HS-27A (cell line): ENCODE measurements at places on chromosomes 5 and 9.

DNA sequence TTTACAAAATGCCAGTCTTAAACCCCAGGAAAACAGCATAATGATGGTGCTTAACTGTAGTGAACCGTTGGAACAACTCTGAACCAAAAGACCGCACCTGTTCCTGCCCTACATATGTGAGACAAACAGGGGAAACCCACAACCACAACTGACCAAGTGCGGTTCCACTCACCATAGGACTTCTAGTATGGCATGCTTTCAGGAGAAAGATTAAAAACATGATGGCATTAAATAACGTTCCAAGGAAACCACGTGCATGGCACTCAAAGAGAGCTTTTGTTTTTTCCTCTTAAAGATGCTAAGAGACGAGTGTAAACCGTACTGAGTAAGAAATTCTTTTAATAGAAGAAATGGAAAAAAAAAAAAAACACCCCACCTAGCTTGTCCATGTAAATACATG is 119.8 kb downstream of the SSBP2 start:
- DNase-seq = no peak

DNA sequence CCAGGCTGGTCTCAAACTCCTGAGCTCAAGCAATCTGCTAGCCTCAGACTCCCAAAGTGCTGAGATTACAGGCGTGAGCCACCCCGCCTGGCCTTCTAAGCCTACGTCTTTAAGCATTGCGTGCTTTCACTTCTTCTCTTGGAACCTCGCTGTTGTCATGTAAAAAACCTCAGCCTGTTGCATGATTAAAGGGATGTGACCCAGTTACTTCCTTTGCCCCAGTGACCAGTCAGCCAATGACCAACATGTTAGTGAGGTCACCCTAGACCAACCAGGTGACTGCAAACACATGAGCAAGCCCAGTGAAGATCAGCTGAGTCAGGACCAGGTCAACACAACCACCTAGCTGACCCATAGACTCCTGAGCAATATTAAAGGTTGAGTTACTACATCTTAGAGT is 10.5 kb downstream of the KIF4B start:
- no peak for DNase-seq

DNA sequence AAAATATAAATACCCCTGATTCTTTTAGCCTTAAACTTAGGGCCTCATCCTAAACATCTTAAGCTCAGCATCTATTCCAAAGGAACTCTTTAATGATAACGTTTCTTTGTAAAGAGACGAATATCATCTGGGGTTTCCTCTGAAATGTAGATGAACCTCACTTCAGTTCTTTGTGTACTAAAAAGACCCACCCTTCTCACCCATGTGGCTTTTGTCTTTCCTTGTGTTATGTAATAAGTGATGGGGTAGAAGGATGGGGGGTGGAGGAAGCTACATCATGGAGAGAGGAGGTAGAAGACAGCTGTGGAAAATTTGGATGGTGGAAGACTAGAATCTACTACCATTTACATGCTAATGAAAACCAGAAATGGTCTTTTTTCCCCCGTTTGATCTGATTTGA is 111.0 kb downstream of the NDUFS4 start:
- no peak for DNase-seq

GRCh38 chr5:116759860-116760640 is 185.4 kb upstream of the SEMA6A start:
- no peak for DNase-seq

- no peak for DNase-seq
Observed at GRCh38 chr9:135275571-135276289, 188.3 kb downstream of the OLFM1 start.

- no peak for DNase-seq
Observed at GRCh38 chr5:179198825-179199224, 138.7 kb downstream of the ZNF354C start.

DNA sequence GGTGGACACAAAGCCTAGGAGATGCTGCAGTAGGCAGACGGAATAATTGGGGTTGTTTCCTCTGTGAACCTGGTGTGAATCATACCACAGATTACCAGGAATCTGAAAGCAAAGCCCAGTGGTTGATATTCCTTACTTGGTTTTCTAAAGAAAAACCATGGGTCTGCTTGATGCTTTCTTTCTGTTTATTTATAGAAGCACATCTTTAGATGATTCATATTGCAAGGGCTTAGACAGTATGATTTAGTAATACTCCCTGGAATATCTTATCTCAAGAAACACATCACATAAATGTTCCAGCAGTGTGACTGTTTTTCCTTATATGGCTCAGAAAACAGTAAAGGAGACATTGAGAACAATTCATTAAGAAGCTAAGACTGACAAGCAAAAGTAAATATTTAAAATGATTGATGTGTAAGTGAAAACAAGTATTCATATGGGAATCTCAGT is 623.3 kb downstream of the RAB3C start:
- DNase-seq = no peak

DNA sequence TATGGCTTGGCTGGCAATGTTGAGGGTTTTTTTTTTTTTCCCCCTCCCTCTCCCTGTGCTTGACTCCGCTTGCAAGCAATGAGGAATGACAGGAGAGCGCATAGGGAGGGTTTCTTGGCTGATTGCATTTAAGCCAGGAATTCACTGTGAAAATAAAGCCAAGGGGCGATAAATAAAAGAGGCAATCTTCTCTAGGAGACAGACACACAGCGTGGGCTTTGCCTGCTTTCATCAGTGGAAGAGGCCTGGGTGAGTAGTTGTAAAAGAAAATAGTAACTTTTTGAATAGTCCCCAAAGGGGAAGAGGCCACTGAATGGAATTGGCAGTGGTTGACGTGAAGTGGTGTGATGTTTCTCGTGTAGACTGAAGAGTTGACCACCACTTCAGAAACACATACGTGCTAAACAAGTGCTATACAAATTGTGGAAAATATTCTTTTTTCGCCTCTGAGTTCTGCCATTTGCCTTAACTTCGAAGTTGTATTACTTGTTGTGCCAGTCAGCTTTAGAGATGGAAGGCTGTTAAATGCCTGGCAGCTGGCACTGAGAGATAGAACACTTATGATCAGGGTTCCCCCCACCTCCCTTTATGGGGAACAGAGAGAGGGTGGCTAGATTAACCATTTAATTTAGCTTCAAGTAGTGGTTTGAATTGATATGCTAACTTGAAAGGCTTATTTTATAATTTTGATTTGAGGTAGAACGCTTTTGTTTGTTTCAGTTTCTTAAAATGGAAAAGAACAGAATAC is 3.0 kb downstream of the ZSWIM6 start:
- DNase-seq = no peak

- no peak for DNase-seq
Observed at GRCh38 chr5:68251386-68251785, 35.8 kb downstream of the PIK3R1 start.

DNA sequence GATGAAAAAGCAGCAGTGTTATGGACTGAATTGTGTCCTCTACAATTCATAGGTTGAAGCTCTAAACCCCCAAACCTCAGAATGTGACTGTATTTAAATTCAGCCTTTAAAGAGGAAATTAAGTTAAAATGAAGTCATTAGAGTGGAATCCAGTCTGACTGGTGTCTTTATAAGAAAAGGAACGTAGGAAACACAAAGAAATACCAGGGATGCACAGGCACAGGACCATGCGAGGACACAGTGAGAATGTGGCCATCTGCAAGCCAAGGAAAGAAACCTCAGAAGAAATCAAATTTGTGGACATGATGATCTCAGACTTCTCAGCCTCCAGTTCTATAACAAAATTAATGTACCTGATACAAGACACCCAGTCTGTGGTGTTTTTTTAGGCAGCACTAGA is 971.2 kb upstream of the CDH9 start:
- DNase-seq = no peak

DNA sequence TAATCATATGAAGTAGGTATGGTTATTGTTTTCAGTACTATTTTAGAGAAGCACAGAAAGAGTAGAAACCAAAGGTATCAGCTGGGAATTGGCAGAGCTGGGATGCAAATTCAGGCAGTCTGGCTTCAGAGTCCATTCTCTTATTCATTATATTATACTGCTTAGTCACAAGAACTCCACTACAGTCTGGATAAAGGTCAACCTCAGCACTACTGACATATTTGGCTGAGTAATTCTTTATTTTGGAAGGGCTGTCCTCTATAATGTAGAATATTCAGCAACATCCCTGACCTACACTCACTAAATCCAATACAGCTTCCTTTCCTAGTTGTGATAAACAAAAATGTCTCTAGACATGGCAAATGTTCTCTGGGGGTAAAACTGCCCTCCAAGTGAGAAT is 37.6 kb downstream of the PTGER4 start:
- DNase-seq = no peak

GRCh38 chr5:124574521-124575436 is 171.7 kb downstream of the ZNF608 start:
- no peak for DNase-seq

DNA sequence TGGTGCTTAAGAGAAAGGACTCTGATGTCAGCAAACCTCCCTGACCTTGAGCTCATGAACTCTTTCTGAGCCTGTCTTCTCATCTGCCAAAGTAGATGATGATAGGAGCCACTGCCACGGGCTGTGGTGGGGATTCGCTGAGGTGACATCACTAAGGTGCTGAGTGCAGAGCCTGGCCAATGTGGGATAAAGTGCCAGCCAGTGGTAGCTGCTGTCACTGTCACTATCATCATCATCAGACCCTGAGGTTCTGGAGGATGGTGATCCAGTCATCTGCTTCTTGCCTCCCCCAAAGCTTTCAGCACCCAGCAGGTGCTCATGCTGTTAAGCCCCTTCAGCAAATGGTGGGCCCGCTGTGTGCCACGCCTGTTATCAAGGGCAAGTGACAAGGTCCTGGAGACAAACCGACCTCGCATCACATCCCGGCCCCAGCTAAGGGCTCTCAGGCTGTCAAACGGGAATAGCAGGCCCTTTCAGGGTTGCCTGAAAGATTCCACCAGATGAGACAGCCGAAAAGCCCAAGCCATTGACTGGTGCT is 6.4 kb downstream of the FPGS start:
- DNase-seq = no peak
